Central memory CD8-positive, alpha-beta T cell (primary cell): ENCODE measurements at places on chromosomes 16 and 17.

DNA sequence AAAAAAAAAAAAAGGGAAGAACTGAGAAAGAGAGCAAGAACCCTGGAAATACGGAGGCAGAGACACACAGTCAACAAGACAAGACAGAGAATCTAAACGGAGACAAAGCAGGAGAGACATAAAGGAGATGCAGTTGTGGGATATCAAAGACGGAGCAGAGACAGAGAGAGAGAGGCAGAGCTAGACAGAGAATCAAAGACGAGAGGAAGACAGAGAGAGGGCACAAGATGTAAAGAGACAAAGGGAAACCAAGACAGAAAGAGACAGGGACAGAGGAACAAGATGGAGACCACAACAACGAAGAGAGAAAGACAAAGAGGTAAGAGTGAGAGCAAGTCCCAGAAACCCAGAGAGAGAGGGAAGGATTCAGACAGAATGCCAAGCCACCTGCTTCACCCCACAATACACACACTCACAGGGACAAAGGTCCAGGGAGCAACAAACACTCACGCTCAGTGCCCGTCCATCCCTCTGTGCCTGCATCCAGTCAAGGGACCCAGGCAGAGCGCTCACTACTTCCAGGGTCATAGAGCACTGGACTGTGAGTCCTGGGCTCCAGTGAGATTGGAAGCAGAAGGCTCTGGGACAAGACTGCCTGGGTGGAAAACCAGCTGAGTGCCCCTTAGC lies 88.9 kb downstream of the C16orf78 start:
- H3K36me3 ChIP-seq: peaks cover 6% of the 10 kb centered on the region
- H3K4me1 ChIP-seq: peaks cover 38% of the 10 kb centered on the region
- no peak for DNase-seq
- no peak overlapping the region for H3K4me3 ChIP-seq

DNA sequence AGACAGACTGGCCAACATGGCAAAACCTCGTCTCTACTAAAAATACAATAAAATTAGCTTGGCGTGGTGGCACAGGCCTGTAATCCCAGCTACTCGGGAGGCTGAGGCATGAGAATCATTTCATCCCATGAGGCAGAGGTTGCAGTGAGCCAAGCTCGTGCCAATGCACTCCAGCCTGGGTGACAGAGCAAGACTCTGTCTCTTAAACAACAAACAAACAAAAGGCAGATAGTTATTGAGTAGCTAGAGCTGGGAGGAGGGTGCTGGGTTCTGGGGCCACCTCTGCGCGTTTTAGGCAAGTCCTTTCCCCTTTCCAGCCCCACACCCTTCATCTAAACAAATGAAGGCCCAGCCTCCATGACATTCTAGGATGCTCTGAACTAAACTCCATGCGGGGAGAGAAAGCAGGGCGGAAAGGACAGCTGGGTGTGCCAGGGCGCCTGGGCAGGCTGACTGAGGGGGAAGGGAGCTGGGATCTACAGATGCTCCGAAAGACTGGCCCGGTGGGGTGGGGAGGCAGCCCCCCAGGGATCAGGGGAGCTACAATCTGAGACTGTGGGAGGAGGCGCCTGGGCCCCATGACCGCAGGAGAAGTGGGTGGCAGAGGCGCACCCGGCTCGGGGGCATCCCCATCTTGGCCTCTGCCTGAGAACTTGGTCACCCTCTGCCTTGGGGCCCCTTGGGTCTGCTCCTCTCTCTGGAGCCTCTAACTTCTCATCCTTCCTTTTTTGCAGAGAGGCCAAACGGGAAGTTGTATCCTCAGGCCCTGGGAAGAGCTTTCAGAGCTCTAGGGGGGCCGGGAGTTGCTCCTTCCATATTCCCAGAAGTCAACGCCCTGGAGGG lies 910 bp downstream of the ITGAL start:
- peak overlapping the region; percentile 99 for H3K4me3 ChIP-seq
- H3K27me3 ChIP-seq: no peaks in the 10 kb centered on the region
- peak overlapping the region; percentile 97 for H3K27ac ChIP-seq

- peaks cover 11% of the 10 kb centered on the region for H3K4me1 ChIP-seq
- no peak overlapping the region for H3K4me3 ChIP-seq
- H3K27ac ChIP-seq: no peak overlapping the region
- peaks cover 8% of the 10 kb centered on the region for H3K27me3 ChIP-seq
- H3K36me3 ChIP-seq: no peaks in the 10 kb centered on the region
Observed at GRCh38 chr16:23362460-23363317, 60.6 kb downstream of the SCNN1B start.

DNA sequence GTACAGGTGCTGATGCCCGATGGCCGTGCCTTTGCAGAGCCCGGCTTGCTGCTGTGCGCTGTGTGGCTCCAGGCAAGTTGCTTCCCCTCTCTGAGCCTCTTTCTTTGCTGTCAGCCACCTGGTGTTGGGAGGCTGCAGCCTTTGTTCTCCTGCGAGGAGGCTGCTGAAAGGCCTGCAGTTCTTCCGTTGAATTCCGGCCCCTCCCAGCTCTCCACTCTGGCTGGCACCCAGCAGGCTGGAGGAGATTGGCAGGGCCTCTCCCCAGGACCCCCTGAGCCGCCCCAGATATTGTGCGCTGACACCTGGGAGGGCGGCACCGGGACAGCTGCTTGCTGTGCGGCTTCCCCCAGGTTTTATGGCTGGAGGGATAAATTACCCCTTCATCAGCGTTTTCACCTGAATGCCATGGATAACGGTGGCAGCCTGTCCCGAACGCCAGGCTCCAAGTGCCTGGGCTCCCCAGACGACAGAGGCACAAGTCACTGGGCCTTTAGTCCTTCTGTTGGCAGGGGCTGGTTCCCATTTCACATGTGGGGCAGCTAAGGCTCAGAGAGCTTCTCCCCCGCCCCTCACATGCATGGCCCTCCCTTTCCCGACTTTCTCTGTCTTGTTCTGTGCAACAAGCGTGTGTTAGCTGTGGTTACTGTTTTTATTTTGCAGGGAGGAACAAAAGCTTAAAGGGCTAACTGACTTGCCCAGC lies 35.1 kb upstream of the GSE1 start:
- H3K4me3 ChIP-seq: no peak overlapping the region
- H3K4me1 ChIP-seq: peaks cover 70% of the 10 kb centered on the region
- no peak overlapping the region for H3K27ac ChIP-seq
- DNase-seq: no peak
- peaks cover 23% of the 10 kb centered on the region for H3K36me3 ChIP-seq

GRCh38 chr16:75750528-75750927 lies 24.2 kb upstream of the CPHXL start:
- no peak overlapping the region for H3K4me3 ChIP-seq
- no peak for DNase-seq
- H3K36me3 ChIP-seq: no peaks in the 10 kb centered on the region
- no peaks in the 10 kb centered on the region for H3K4me1 ChIP-seq
- H3K27me3 ChIP-seq: peaks cover 37% of the 10 kb centered on the region

DNA sequence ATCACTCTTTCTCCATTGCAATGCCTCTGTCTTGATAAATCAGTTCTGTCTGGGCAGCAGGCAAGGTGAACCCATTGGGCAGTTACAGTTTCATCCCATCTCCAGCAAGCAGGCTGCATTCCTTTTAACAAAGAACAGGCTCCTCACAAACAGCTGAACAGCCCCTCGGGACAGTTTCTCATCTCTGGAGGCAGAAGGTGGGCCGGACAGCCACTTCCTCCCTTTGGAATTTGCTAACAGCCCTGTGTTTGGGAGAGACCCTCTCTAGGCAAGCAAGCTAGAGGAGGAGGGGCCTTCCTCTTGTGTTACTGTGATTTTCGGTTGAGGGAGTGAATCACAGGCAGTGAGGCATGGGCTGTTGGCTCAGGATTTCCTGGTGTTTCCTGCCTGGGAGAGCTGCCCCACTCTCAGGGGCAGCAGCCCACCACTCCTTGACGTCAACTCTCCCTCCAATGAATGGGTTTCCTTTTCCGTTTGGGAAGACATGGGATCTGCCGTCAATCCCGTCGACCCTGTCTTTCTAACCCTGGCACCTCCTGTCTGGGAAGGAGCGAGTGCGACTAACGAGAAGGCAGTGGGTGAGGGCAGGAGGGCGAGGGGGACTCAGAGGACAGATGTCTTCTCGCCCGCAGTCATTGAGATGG lies 3.7 kb upstream of the PGS1 start:
- H3K27ac ChIP-seq: no peak overlapping the region
- no peak for DNase-seq
- H3K27me3 ChIP-seq: no peaks in the 10 kb centered on the region
- no peak overlapping the region for H3K4me3 ChIP-seq
